ENCODE measurements at places on chromosomes 1 and 21.

DNA sequence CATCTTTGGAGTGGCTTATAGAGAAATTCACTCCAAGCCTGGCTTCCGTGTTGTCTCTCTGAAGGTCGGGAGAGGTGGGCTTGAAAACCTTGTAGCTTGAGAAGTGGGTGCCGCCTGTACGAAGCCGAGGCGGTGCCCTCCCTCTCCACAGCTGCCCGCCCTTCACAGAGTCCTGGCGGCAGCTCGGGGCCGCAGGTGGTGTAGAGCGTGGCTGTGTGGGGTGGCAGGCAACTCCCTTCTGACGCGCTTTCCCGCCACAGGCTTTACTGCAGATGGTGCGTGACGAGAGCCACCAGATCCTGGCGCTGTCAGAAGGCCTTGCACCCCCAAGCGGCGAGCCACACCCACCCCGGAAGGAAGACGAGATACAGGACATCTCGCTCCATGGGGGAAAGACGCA, 33.1 kb upstream of the DIP2A start:
- ATAC-seq, result no peak

GRCh38 chr1:171424494-171424893, 60.8 kb upstream of the PRRC2C start:
- ATAC-seq, result peak; percentile 56

DNA sequence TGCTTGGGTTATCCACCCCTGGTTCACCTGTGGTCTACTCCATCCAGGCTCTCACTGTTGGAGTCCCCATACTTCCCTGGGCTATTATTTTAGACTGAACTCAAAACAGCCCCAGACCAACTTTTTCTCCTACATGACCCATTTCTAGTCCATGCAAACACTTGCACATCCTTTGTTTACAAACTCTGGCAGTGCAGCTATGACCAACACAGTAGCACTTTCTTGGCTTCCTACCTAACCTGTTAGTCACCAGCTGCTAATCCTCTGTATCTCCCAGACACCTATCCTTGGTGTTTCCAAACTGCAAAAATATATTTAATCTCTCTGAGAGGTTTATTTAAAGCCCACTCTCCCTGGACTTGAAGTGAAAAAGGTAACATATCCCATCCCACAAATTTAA, 90.8 kb downstream of the DDAH1 start:
- ATAC-seq, result peak; percentile 92

DNA sequence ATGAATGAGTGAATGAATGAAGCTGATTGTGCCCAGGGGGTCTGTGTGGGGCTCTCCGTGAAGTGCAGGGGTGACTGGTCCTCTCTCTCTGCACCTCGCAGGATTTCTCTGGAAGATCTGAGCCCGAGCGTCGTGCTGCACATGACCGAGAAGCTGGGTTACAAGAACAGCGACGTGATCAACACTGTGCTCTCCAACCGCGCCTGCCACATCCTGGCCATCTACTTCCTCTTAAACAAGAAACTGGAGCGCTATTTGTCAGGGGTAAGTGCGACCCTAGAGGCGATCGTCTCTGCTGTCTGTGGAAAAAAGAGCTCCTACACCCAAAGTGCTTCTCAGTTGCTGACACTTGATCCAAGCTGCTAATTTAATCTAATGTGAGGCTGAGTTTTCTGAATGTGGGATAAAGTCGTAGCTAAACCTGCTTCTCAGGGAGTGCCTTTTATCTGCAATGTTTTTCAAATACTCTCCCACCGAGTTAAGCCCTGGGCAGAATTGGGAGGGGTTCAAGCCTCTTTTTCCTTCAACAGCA, 101.7 kb downstream of the HUNK start:
- no peak for ATAC-seq

GRCh38 chr1:203524824-203525223, 30.9 kb downstream of the OPTC start:
- no peak for ATAC-seq
